ENCODE measurements at places on chromosomes 6 and 20. TPM values are rescaled to one million over a fixed set of nuclear protein-coding genes. Genes with fewer than 3 reads are reported as not detected.

The TP53TG5 gene
- total RNA-seq: not detected

The PI3 gene
- not detected for total RNA-seq

The PRELID3B gene
- total RNA-seq: 56.8 TPM

The SLC22A7 gene
- not detected for total RNA-seq

The SLC13A3 gene
- 1.5 TPM for total RNA-seq

The TFAP2D gene
- not detected for total RNA-seq

The RSPO3 gene
- total RNA-seq: 30.4 TPM

The ZNF133 gene
- total RNA-seq: 12.4 TPM

The RAET1L gene
- total RNA-seq: not detected

The IYD gene
- not detected for total RNA-seq

The SERPINB1 gene
- total RNA-seq: 55.6 TPM

The PPP1R16B gene
- 24.3 TPM for total RNA-seq

The FANCE gene
- 1.9 TPM for total RNA-seq

The KIAA1755 gene
- 5.6 TPM for total RNA-seq

The SNAP91 gene
- 0.48 TPM for total RNA-seq

The PROKR2 gene
- total RNA-seq: not detected

The MPIG6B gene
- not detected for total RNA-seq

The ME1 gene
- 31.7 TPM for total RNA-seq

The ITPR3 gene
- total RNA-seq: 18.5 TPM

The HLA-DQA1 gene
- 12.7 TPM for total RNA-seq

The GNRH2 gene
- not detected for total RNA-seq

The BHLHE23 gene
- total RNA-seq: not detected

The RHAG gene
- total RNA-seq: not detected

The PRDM13 gene
- not detected for total RNA-seq

The YWHAB gene
- 182 TPM for total RNA-seq

The LAMA5 gene
- 126 TPM for total RNA-seq

The AVP gene
- 0.96 TPM for total RNA-seq

The FAM217A gene
- not detected for total RNA-seq

The PROCR gene
- 103 TPM for total RNA-seq

The LSM14B gene
- total RNA-seq: 23.7 TPM

The HUS1B gene
- 0.77 TPM for total RNA-seq

The PGBD1 gene
- total RNA-seq: 4.0 TPM

The RNF39 gene
- total RNA-seq: not detected

The MAN1A1 gene
- total RNA-seq: 147 TPM

The KIAA0408 gene
- total RNA-seq: 2.7 TPM

The CGA gene
- total RNA-seq: not detected

The NMBR gene
- not detected for total RNA-seq

The GNAS-AS1 gene
- 0.42 TPM for total RNA-seq

The OR2B6 gene
- total RNA-seq: not detected

The ERVFRD-1 gene
- total RNA-seq: 0.13 TPM
